Natural killer cell (primary cell): ENCODE measurements at places on chromosomes 1 and 21. TPM values are rescaled to one million over a fixed set of nuclear protein-coding genes. Genes with fewer than 3 reads are reported as not detected.

DNA sequence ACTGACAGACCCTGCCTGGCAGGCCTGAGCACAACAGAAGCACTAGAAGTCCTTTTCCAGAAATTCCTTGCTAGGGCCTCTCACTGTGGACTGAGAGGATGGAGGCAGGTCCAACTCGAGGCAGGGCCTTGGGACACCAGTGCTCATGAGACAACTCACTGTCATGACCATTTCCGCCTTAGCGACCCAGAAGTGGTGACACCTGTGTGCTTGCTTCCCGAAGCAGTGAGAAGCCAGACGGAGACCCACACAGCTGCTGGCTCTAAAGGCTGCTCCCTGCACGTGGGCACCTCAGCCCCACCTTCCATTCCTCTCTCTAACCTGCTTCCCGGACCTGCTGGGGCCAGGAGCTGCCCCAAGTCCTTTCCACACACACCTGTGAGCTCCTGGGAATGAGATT is 33.0 kb downstream of the KCNC4 start:
- H3K4me1 ChIP-seq: peaks cover 8% of the 10 kb centered on the region
- H3K27ac ChIP-seq: no peak overlapping the region
- H3K36me3 ChIP-seq: no peaks in the 10 kb centered on the region
- DNase-seq: no peak
- no peak overlapping the region for H3K4me3 ChIP-seq
- H3K27me3 ChIP-seq: no peaks in the 10 kb centered on the region

DNA sequence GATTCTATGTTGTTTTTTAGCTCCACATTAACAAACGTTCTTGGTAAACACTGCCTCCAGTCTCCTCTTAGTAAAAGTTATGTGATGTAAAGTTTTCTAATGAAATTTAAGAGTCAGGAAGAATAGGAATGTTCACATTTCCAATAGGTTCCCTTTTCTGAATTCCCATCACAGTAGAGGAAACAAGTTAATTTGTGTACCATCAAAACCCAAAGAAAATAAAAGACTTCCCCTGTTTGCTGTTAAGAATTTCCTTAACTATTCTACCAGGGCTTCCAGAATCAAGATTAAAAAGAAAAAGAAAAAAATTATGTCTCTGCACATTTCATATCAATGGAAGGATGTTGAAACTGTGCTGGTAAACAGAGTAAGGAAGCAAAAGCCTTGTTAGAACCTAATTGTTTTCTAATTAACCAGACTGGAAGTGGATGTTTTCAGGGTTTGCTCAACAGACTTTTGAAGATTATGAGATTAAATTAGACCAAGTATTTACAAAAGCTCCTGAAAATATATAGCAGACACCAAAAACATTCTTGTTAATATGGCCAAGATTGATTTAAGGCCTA is 43.4 kb upstream of the PALMD start:
- H3K4me1 ChIP-seq: no peaks in the 10 kb centered on the region
- no peak overlapping the region for H3K4me3 ChIP-seq
- DNase-seq: no peak
- H3K36me3 ChIP-seq: no peaks in the 10 kb centered on the region
- H3K27me3 ChIP-seq: no peaks in the 10 kb centered on the region

DNA sequence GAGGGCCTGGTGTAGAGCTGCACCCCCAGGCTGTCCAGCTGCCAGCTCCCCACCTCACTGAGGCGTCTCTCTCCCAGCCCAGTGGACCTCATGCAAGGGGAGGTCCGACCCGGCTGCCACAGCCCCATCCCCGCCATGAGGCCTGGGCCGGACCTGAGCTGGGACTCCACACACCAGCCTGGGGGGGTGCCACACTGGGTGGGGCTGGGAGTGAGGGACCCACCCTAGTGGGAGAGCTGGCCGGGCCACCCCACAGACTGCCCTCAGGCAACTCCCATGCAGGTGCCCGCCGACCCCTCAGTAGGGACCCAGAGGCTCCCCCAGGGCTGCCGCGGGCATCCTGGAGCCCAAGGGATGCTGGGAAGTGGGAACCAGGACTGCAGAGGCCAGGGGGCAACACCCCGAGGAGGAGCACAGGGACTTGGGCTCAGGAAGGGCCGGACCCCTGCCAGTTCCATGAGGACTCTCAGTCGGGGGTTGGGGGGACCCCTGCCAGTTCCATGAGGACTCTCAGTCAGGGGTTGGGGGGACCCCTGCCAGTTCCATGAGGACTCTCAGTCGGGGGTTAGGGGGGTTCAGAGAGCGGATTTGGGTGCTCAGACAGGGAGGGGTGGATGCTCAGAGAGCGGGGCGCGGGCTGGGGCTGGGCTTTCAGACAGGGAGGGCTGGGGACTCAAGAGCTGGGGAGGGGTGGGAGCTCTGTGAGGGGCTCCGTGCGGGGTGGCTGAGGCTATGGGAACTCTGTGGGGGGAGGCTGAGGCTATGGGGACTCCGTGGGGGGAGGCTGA is 1.2 kb upstream of the RNF223 start:
- H3K4me3 ChIP-seq: no peak overlapping the region
- peaks cover 14% of the 10 kb centered on the region for H3K4me1 ChIP-seq
- DNase-seq: no peak
- peaks cover 8% of the 10 kb centered on the region for H3K27me3 ChIP-seq
- no peaks in the 10 kb centered on the region for H3K36me3 ChIP-seq
- no peak overlapping the region for H3K27ac ChIP-seq

DNA sequence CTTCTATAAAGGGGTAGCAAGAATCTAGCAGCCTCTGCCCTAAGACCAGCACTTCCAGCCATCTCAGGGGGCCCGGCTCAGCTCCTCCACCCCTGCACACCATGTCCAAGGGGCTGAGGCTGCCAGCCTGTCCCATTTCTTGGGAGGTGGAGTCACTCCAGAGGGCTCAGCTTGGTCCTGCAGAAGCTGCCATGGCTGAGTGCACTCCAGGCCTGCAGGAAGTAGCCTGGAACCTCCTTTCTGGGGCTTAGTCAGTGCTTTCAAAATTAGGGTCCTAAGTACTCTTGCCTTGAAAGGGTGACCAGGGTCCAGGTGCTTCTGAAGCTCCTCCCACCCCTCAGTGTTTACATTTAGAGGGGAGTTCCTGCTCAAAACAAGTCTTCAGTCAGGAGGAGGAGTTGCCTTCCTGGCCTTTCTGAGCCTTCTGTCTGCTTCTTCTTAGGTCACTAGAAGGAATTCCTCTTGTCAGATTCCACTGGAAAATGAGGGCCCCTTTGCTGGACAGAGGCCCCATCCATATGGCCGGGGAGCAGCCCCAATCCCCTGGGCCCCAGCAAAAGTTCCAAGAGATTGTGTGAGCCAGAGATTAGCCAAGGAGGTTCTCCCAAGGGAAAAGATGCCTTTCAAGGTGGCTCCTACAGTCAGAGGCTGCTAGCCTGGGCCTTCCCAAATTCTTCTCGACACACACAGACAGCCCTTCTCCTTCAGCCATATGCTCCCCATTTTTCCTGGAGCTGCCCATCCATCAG is 128.1 kb upstream of the VAMP3 start:
- H3K4me1 ChIP-seq: peaks cover 3% of the 10 kb centered on the region
- H3K27ac ChIP-seq: no peak overlapping the region

DNA sequence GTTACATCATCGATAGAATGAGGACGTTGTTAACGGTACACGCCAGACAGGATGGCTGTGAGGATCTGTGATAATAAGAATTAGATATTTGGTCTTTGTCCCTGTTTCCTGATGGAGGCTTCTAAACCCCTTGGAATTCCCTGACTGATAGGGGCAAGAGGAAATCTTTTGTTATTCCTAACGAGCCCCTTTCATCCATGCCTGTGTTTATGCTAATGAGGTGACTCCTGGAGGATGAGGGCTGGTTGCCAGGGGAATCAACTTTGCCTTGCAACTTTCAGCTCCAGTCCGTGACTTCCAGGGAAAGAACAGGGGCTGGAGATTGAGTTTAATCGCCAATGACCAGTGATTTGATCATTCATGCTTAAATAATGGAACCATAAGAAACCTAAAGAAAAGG is 39.3 kb upstream of the NLRP3 start:
- H3K27ac ChIP-seq: no peak overlapping the region
- H3K4me1 ChIP-seq: peaks cover 4% of the 10 kb centered on the region
- H3K36me3 ChIP-seq: no peaks in the 10 kb centered on the region
- H3K27me3 ChIP-seq: no peaks in the 10 kb centered on the region
- DNase-seq: no peak

DNA sequence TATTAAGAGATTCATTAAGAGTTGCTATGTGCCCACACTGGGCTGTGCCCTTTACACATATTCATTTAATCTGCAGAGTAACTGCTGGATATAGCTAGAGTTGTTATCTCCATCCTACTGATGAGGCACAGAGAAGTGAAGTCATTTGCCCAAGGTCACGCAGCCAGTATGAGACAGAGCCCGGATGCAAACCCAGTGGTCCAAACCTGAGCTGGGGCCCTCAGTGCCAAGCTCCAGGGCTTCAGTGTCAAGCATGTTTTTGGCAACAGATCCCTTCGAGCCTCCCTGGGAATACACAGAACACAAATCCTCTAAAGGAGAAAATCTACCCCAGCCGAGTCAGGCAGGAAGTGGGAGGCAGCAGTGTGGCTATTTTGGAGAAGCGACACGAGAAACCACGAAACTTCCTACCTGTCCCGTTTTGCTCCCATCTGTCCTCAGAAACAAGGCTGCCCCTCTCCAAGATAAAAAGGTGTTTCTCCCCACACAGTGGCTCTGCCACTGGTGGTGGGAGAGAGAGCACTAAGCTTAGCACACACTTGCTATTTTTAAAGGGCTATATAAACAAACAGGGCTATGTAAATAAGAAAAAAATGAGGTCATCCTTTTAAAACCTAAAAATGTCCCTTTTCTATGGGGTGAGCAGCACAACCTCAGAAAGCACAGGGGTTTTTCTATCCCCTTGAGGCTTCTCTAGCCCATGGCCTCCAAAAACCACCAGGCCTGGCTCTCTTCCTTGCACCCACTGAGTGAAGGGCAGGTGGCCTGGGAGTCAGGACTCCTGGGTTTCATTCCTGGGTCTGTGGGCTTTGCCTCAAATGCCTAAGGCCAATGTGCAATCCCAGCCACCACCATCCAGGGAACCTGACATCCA is 138.6 kb upstream of the EDN2 start:
- H3K4me3 ChIP-seq: no peak overlapping the region
- DNase-seq: no peak
- H3K36me3 ChIP-seq: no peaks in the 10 kb centered on the region
- H3K27ac ChIP-seq: peak overlapping the region; percentile 21

- H3K27ac ChIP-seq: no peak overlapping the region
- no peaks in the 10 kb centered on the region for H3K27me3 ChIP-seq
- H3K4me1 ChIP-seq: no peaks in the 10 kb centered on the region
- peak; percentile 10 for DNase-seq
Measured at GRCh38 chr1:48817505-48818114, 40.9 kb upstream of the BEND5 start.

The ATP6V1G3 gene
- not detected for total RNA-seq

The KRTAP6-3 gene
- total RNA-seq: not detected
